NCI-H1092 treated with DMSO at 0.1 percent for 48 hours (cell line): ENCODE measurements at places on chromosomes 2 and 18.

- no peak for DNase-seq
These were observed 29.6 kb downstream of the PNO1 start for GRCh38 chr2:68187329-68187728.

- DNase-seq, result no peak
These were observed 272.9 kb downstream of the SLC8A1 start for GRCh38 chr2:40178971-40179370.

DNA sequence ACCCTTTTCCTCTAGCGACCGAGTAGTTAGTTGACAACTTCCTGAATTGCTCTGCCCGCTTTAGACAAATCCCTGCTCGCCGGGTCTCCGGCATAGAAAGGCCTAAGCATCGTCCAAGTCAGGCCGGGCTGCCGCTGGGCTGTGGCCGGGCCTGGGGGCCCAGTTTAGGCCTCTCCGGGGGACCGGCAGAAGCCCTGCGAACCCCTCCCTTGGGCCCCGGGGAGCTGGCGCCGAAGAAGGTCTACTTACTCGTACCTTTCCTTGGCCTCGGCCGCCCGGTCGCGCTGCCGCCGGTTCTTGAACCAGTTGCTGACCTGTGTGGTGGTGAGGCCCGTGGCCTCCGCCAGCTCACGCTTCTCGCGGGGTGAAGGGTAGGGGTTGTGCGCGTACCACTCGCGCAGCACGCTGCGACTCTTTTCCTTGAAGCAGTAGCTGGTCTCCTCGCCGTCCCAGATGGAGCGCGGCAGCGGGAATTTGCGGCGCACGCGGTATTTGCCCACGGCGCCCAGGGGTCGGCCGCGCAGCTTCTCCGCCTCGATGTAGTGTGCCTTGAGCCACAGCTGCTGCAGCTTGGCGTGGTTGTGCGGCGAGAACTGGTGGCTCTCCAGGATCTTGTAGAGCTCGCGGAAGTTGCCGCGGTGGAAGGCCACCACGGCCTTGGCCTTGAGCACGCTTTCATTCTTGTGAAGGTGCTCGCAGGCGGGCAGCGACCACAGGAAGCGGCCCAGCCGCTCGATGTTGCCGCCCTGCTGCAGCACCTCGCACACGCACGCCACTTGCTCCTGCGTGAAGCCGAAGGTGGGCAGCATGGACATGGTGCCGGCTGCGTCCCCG lies 739 bp downstream of the SIX2 start:
- peak; percentile 25 for DNase-seq

DNA sequence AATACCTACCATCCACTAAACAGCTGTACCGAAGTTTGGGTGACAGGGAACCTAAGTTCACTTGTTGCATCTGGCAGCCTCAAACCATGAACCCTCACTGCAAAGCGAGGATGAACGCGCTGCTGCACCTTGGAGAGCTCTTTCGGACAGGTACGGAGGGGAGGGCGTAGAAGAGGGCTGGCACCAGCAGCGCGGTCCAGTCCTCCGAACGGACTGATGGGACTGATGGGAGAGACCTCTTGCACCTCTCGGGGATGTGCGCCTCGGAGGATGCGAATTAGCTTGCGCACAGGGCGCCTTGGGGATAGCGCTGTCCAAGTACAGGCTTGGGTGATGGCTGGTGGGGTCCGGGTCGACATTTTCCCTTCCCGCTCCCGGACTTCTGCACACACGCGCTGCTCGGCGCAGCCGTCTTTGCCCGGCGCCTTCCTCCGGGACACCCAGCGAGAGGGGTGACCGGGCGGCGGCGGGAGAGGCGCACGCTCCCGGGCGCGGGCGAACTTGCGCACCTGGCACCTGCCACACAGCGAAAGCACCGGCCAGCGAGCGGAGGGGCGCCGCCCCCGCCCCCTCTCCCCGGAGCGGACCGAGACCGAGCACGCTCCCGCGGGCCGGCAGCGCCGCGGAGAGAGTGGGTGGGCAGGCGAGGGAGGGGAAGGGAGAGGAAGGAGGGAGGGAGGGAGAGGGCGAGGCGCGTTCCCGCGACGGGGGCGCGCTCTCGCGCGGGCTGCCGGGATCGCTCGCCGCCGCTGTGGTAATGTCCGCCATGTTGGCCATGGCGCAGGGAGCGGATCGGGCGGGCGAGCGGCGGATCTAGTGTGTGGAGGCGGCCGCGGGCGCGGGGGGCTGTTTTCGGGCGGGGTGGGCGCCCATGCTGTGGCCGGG lies at the start of gene EPC2:
EPC2 (plus strand) TSS at position 754 of the 885 bp plus-strand sequence. CDS start 267 bp downstream, outside the sequence.
- DNase-seq, result peak; percentile 71

- no peak for DNase-seq
These were observed 30.1 kb downstream of the CCDC74A start for GRCh38 chr2:131557558-131558321.

DNA sequence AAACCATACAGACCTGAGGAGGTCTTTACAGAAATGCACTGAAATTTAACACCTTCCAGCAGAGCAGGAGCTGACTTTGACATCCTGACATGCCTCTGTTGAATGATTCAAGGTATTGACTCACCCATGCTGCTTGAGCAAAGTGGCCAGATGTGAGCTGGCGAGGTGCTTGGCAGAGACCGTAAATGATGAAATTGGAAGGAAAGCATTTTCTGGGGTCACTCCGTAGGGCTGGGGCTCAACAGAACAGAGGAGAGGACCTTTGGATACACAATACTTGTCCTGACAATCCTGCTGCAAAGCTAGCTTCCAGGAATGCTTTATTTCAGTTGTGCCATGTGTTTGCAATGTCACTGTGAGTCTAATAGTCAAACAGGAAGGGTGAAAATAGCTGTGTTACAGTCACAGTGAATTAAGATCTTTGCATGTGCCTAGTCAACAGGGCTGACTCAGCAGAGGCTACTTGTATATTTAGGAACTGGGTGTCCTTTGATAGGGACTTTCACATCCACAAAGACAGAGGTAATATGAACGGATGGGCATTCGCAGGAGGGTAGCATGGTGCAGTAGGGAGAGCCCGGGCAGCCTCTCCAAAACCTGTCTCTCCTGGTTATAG lies 31.6 kb upstream of the NCK2 start:
- DNase-seq, result no peak

GRCh38 chr2:71882949-71883472 lies 264.7 kb downstream of the CYP26B1 start:
- no peak for DNase-seq

DNA sequence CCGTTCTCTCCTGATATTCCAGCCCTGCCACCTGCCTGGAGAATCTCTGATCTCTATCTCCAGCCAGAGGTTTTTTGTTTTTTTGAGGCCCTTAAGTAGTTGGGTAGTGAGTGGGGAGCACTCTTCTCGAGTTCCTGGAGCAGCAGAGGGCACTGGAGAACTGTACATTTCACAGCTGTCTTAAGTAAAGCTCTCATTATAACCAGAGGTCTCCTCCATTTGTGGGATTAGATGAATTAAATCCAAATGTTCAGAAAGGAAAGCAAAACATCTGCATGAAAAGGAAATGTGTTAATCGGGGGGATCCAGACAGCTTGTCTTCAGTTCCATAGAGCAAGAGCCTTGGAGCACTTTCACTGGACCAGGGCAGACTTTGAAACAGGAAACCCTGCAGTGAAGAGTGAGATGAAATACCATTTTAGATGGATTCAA lies 32.8 kb downstream of the AOX1 start:
- DNase-seq, result peak; percentile 2
